Osteocyte (in vitro differentiated cells): ENCODE measurements at places on chromosomes 1 and 21. TPM values are rescaled to one million over a fixed set of nuclear protein-coding genes. Genes with fewer than 3 reads are reported as not detected.

GRCh38 chr1:110185181-110185580 lies 24.9 kb upstream of the KCNC4 start:
- peaks cover 43% of the 10 kb centered on the region for H3K4me1 ChIP-seq
- H3K36me3 ChIP-seq, result no peaks in the 10 kb centered on the region
- H3K27ac ChIP-seq, result no peak overlapping the region
- no peak overlapping the region for H3K4me3 ChIP-seq
- no peak for DNase-seq
- H3K27me3 ChIP-seq, result no peaks in the 10 kb centered on the region

- peaks cover 27% of the 10 kb centered on the region for H3K4me1 ChIP-seq
- DNase-seq, result no peak
- peaks cover 10% of the 10 kb centered on the region for H3K36me3 ChIP-seq
- no peaks in the 10 kb centered on the region for H3K27me3 ChIP-seq
- H3K27ac ChIP-seq, result no peak overlapping the region
- no peak overlapping the region for H3K4me3 ChIP-seq
These were observed 121.5 kb upstream of the KRTAP19-8 start for GRCh38 chr21:31159808-31160207.

DNA sequence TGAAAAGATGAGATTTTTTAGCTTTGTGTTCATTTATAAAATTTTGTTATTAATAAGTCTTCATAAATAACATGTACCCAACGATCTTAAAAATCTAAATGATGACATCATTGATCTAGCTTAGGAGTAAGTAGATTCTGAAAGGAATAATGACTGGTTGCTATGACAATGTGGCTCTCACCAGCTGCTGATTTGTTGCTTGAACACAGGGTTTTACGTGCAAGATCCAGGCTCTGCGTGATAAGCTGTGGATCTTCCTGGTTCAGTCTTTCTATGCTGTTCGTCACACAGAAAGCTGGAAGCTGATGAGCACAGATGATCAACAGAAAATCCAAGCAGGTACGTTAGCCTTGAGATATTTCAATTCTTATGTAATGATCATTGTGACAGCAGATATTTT lies 49.1 kb upstream of the C1orf146 start:
- H3K4me3 ChIP-seq, result no peak overlapping the region
- DNase-seq, result no peak
- no peaks in the 10 kb centered on the region for H3K27me3 ChIP-seq
- H3K4me1 ChIP-seq, result peaks cover 2% of the 10 kb centered on the region
- H3K36me3 ChIP-seq, result no peaks in the 10 kb centered on the region

DNA sequence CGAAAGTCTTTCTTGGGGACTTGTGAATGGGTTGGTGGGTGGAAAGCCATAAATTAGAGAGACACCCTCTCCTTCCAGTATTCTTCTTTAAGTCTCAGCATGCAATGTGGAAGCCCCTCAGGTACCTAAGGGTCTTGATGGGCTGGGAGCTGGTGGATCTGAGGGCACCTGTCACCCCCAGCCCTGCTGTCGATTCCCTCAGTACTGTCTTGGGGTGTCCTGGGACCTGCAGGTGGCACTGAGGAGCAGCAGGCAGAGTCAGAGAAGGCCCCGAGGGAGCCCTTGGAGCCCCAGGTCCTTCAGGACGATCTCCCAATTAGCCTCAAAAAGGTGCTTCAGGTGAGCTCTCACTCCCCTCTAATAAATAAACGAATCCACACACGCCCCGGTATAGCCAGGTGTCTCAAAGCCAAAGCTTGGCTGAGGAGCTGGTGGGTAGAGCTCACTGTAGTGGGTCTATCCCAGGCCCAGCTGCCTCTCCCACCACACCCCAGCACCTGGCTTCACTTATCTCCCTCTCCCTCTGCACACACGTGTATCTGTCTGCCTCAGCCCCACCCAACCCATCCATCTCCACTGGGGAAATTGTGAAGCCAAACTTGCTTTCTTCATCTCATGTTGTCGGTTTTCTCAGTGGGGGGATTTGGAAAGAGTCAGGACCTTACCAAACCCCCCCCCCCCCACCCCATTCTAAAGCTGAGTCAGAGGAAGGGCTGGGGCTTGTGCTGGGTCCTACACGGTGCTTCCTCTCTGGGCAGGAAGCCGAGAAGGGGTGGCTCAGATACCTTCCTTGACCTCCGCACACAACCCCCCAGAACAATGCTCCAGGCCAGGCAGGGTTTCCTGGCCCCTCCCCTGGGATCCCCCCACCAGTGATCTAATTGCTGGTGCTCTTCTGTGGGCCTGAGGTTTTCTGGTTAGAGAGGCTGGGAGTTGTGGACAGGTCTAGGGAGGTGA lies 1.6 kb downstream of the ADAM15 start:
- DNase-seq, result no peak
- peak overlapping the region; percentile 76 for H3K4me3 ChIP-seq
- peaks cover 27% of the 10 kb centered on the region for H3K4me1 ChIP-seq
- peaks cover 7% of the 10 kb centered on the region for H3K36me3 ChIP-seq
- H3K27me3 ChIP-seq, result no peaks in the 10 kb centered on the region

- peaks cover 3% of the 10 kb centered on the region for H3K4me1 ChIP-seq
- H3K36me3 ChIP-seq, result no peaks in the 10 kb centered on the region
- H3K27me3 ChIP-seq, result peaks cover 64% of the 10 kb centered on the region
- H3K4me3 ChIP-seq, result peak overlapping the region; percentile 65
These were observed 869 bp downstream of the KCNA3 start for GRCh38 chr1:110673805-110674336.

GRCh38 chr1:81921344-81921743 lies 120.6 kb downstream of the ADGRL2 start:
- no peak overlapping the region for H3K4me3 ChIP-seq
- DNase-seq, result no peak
- H3K27me3 ChIP-seq, result no peaks in the 10 kb centered on the region
- H3K27ac ChIP-seq, result no peak overlapping the region

- H3K4me1 ChIP-seq, result peaks cover 4% of the 10 kb centered on the region
- DNase-seq, result no peak
- H3K36me3 ChIP-seq, result peaks cover 1% of the 10 kb centered on the region
- H3K4me3 ChIP-seq, result no peak overlapping the region
These were observed 3.0 kb downstream of the NT5C1A start for GRCh38 chr1:39668894-39669293.

DNA sequence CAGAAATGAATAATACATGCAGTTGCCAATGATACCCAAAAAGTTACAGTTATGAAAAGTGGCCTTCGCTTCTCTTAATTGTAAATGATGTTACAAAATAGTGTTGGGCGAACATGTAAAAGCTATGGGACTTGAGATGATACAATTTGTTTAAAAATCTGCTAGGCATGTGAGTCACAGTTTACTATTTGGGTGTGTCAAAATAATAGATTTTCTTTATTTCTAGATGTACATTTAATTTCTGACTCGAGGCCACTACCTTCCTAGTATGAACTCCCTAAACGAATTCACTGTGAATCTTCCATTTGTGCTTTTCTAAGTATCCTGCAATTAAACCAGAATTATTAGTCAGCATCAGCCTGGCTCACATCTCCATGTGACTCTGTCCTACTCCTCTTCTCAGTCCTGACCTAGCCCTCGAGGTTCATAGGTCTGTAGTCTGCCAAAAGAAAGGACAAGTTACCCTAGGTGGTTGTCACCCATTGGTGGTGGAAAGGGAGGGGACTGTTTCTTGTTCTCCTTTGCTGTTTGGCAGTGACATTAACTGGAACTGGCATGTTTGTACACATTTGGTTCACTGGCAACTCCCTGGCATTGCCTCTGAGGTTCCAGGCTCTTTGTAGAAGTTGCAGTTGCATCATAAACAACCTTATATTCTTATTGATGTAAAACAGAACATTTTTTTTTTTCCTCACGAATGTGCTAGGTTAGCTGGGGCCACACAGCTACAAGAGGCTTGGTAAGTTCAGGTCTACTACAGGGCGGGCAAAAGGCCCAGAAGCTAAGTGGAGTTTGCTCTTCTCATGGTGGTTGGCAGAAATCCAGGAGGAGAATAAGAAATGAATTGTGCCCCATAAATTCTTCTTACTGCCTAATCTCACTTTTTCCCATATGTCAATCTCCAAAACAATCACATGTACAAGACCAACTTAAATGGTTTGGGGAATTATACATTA lies 746.5 kb upstream of the ADAMTS5 start:
- H3K27me3 ChIP-seq, result no peaks in the 10 kb centered on the region
- peaks cover 3% of the 10 kb centered on the region for H3K4me1 ChIP-seq
- DNase-seq, result no peak
- H3K36me3 ChIP-seq, result peaks cover 1% of the 10 kb centered on the region

- H3K27me3 ChIP-seq, result no peaks in the 10 kb centered on the region
- H3K4me3 ChIP-seq, result no peak overlapping the region
- no peak for DNase-seq
- no peak overlapping the region for H3K27ac ChIP-seq
- peaks cover 7% of the 10 kb centered on the region for H3K4me1 ChIP-seq
These were observed 21.1 kb downstream of the NCF2 start for GRCh38 chr1:183569141-183569540.

GRCh38 chr21:24939291-24939690 lies 668.0 kb downstream of the MRPL39 start:
- no peaks in the 10 kb centered on the region for H3K27me3 ChIP-seq
- no peaks in the 10 kb centered on the region for H3K4me1 ChIP-seq
- H3K36me3 ChIP-seq, result no peaks in the 10 kb centered on the region
- no peak overlapping the region for H3K27ac ChIP-seq

- H3K27me3 ChIP-seq, result peaks cover 19% of the 10 kb centered on the region
- peaks cover 11% of the 10 kb centered on the region for H3K4me1 ChIP-seq
- no peak within 1 kb of the TSS for H3K4me3 ChIP-seq
- no peaks in the 10 kb centered on the region for H3K36me3 ChIP-seq
- no peak within 1 kb of the TSS for H3K27ac ChIP-seq
- no peak for DNase-seq
These were observed at the start of gene KISS1 for GRCh38 chr1:204196068-204196795. Gene KISS1 (minus strand): TSS chr1:204196491. CDS start chr1:204192876, 3,615 bp downstream.

GRCh38 chr1:53127546-53127945 lies 14.9 kb downstream of the SLC1A7 start:
- no peak for DNase-seq
- H3K4me3 ChIP-seq, result no peak overlapping the region
- no peaks in the 10 kb centered on the region for H3K36me3 ChIP-seq

DNA sequence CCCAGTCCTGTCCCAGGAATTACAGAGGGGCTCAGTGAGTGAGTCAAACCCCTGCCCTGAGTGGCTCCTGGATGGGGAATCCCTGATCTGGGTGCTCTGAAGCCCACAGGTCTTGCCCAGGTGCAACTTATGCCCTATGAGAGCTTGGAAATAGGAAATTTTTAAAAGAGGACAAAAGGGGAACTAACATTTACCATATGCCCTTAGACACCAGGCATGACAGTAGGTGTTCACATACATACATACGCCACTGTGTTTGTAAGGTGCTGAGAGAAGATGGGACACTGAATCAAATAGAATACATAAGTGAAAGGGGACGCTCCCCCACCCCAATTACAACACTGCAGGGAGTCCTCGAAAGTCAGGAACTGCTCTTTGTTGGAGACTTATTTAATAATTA lies 1.4 kb downstream of the CFAP45 start:
- H3K27ac ChIP-seq, result no peak overlapping the region
- H3K4me1 ChIP-seq, result peaks cover 22% of the 10 kb centered on the region
- DNase-seq, result no peak
- no peaks in the 10 kb centered on the region for H3K27me3 ChIP-seq

GRCh38 chr1:169739980-169740379 lies 6.1 kb upstream of the SELE start:
- H3K4me3 ChIP-seq, result no peak overlapping the region
- no peak overlapping the region for H3K27ac ChIP-seq
- H3K36me3 ChIP-seq, result no peaks in the 10 kb centered on the region
- peaks cover 14% of the 10 kb centered on the region for H3K4me1 ChIP-seq
- H3K27me3 ChIP-seq, result peaks cover 52% of the 10 kb centered on the region

DNA sequence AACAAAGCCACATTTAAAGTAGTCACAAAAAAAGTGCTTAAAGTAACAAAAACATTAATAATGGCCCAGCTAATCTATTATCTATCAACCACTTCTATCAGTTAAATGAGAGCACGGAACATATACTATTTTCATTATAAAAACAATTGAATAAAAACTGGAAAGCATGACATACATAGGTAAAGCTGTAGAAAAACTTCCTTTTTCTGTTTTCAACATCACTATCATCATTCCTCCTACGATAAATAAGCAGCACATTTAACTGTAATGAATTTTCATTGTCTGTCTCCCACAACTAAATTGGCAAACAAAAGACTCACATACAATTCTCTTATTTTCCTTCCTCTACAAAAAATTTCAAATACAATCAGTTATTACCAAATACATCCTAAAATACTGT lies 96.4 kb upstream of the DPH5 start:
- H3K4me1 ChIP-seq, result no peaks in the 10 kb centered on the region
- no peaks in the 10 kb centered on the region for H3K36me3 ChIP-seq
- no peak for DNase-seq
- H3K4me3 ChIP-seq, result no peak overlapping the region

- no peak overlapping the region for H3K27ac ChIP-seq
- peaks cover 36% of the 10 kb centered on the region for H3K27me3 ChIP-seq
These were observed 22.9 kb upstream of the SLC19A2 start for GRCh38 chr1:169508432-169509338.

DNA sequence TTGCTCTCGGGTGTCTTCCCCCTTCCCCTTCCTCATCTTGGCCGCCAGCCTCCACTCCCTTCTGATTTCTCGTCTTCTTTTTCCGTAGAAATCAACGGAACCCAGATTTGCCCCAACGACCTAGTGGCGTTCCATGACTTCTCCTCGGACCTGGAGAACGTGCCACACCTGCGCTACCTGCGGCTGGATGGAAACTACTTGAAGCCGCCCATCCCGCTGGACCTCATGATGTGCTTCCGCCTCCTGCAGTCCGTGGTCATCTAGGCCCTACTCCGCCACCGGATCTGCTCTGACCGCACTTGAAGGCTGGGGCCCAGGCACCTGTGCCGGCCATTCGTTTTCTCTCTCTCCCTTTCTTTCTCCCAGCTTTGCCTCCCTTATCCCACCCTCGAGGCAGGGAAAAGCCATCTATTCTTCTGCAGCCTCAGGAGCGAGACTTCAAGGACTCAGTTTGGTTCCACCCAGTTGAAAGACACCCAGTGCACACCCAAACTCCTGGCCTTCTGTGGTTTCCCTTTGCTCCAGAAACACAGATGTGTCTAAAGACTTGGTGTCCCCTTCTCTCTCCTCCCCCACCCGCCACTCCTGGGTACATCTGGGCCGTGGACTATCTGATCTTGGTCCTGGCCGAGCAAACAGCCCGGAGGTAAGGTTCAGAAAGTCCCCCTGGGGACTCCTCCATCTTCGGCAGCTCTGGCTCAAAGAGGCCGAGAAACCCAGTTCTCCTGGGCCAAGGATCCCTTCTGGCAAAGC lies 7.2 kb upstream of the OPTC start:
- peaks cover 9% of the 10 kb centered on the region for H3K27me3 ChIP-seq
- peak overlapping the region; percentile 85 for H3K27ac ChIP-seq
- H3K36me3 ChIP-seq, result no peaks in the 10 kb centered on the region
- DNase-seq, result no peak

The UBXN10 gene
- not detected in 2 replicates for total RNA-seq

The LRRIQ3 gene
- 0.16 and 0.86 TPM in 2 replicates for total RNA-seq

The FASLG gene
- not detected in 2 replicates for total RNA-seq

The KRTAP13-2 gene
- total RNA-seq, result not detected in 2 replicates

The CLEC20A gene
- not detected in 2 replicates for total RNA-seq

The PLA2G2A gene
- total RNA-seq, result not detected in 2 replicates

The TFF3 gene
- total RNA-seq, result 46.1 and 50.3 TPM in 2 replicates

The TNFRSF8 gene
- not detected in 2 replicates for total RNA-seq

The SGIP1 gene
- total RNA-seq, result 118 and 123 TPM in 2 replicates

The S100A7 gene
- not detected in 2 replicates for total RNA-seq

The ELAPOR1 gene
- 0.31 and 0.83 TPM in 2 replicates for total RNA-seq

The ILDR2 gene
- 0.16 TPM in 1 of 2 replicates, not detected in the other for total RNA-seq

The GPR52 gene
- total RNA-seq, result 0.54 and 1.1 TPM in 2 replicates

The GUCA2B gene
- not detected in 2 replicates for total RNA-seq

The TMEM53 gene
- total RNA-seq, result 6.6 and 7.6 TPM in 2 replicates

The TMEM52 gene
- total RNA-seq, result 1.5 TPM in 1 of 2 replicates, not detected in the other

The AIRE gene
- total RNA-seq, result not detected in 2 replicates

The WDR64 gene
- not detected in 2 replicates for total RNA-seq
